ENCODE measurements at places on chromosomes 5 and 9. TPM values are rescaled to one million over a fixed set of nuclear protein-coding genes. Genes with fewer than 3 reads are reported as not detected.

ZBED3 gene
- polyA plus RNA-seq, result 1.6 TPM

GRCh38 chr5:32767948-32768467, 56.9 kb downstream of the NPR3 start:
- no peak overlapping the region for H3K4me3 ChIP-seq
- peaks cover 6% of the 10 kb centered on the region for H3K27me3 ChIP-seq
- no peaks in the 10 kb centered on the region for H3K4me1 ChIP-seq
- DNase-seq, result no peak

SPATA31A3 gene
- polyA plus RNA-seq, result not detected

- no peaks in the 10 kb centered on the region for H3K4me1 ChIP-seq
- no peak overlapping the region for H3K27ac ChIP-seq
- no peak for DNase-seq
- H3K36me3 ChIP-seq, result no peaks in the 10 kb centered on the region
- no peak overlapping the region for H3K4me3 ChIP-seq
Observed at GRCh38 chr5:62284946-62285891, 20.8 kb upstream of the KIF2A start.

DNA sequence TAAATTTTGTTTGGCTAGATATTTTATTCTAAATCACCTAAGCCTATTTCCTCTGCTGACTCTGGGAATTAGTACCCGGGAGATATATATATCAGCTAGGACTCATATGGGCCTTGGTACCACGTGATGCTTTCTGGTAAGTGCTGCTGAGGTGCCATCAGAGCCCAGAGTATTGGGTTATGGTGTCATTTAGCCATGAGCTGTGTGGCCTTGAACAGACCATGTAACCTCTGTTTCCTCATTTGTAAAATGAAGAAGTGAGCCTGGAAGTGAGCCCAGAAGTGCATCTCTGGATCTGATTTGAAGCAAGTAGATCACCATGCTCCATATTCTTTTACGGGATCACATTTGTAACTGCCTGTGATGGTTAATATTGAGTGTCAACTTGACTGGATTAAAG, 126.1 kb downstream of the GPBP1 start:
- H3K4me1 ChIP-seq, result peaks cover 16% of the 10 kb centered on the region
- no peak overlapping the region for H3K27ac ChIP-seq
- no peaks in the 10 kb centered on the region for H3K36me3 ChIP-seq
- H3K27me3 ChIP-seq, result no peaks in the 10 kb centered on the region
- H3K4me3 ChIP-seq, result no peak overlapping the region
- no peak for DNase-seq

HRH2 gene
- polyA plus RNA-seq, result 1.9 TPM

- DNase-seq, result no peak
- no peaks in the 10 kb centered on the region for H3K27me3 ChIP-seq
- H3K36me3 ChIP-seq, result no peaks in the 10 kb centered on the region
- H3K4me1 ChIP-seq, result no peaks in the 10 kb centered on the region
- H3K4me3 ChIP-seq, result no peak overlapping the region
Observed at GRCh38 chr5:123178683-123179082, 89.6 kb downstream of the PRDM6 start.

- no peaks in the 10 kb centered on the region for H3K27me3 ChIP-seq
- H3K36me3 ChIP-seq, result no peaks in the 10 kb centered on the region
- no peak overlapping the region for H3K27ac ChIP-seq
- no peaks in the 10 kb centered on the region for H3K4me1 ChIP-seq
- H3K4me3 ChIP-seq, result no peak overlapping the region
- no peak for DNase-seq
Observed at GRCh38 chr5:68024426-68024825, 191.1 kb upstream of the PIK3R1 start.

BTNL3 gene
- 0.13 TPM for polyA plus RNA-seq
